ENCODE measurements at places on chromosomes 3 and 15. TPM values are rescaled to one million over a fixed set of nuclear protein-coding genes. Genes with fewer than 3 reads are reported as not detected.
A peak's percentile ranks its signal among the peaks of the same experiment; 100 is the strongest.

DNA sequence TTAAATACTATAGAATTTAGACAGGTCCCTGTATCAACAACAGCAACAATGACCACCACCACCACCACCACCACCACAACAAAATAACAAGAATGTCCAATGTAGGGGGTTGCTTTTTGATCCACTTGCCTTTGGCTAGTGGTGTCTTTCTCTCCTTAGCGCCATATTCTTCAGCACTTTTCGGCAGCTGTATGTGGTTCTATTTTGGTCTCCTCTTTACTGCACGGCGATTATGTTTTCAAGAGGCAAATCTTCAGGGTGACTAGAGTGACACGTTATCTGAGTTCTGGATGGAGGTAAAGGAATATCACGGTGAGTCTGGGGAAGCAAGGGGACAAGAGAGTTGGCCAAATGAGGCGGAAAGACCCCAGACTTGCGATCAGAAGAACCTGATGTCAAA lies 56.1 kb downstream of the ST6GAL1 start:
- no peaks in the 10 kb centered on the region for H3K4me1 ChIP-seq
- H3K36me3 ChIP-seq: no peaks in the 10 kb centered on the region
- H3K4me3 ChIP-seq: no peak overlapping the region
- DNase-seq: no peak
- H3K27me3 ChIP-seq: no peaks in the 10 kb centered on the region

DNA sequence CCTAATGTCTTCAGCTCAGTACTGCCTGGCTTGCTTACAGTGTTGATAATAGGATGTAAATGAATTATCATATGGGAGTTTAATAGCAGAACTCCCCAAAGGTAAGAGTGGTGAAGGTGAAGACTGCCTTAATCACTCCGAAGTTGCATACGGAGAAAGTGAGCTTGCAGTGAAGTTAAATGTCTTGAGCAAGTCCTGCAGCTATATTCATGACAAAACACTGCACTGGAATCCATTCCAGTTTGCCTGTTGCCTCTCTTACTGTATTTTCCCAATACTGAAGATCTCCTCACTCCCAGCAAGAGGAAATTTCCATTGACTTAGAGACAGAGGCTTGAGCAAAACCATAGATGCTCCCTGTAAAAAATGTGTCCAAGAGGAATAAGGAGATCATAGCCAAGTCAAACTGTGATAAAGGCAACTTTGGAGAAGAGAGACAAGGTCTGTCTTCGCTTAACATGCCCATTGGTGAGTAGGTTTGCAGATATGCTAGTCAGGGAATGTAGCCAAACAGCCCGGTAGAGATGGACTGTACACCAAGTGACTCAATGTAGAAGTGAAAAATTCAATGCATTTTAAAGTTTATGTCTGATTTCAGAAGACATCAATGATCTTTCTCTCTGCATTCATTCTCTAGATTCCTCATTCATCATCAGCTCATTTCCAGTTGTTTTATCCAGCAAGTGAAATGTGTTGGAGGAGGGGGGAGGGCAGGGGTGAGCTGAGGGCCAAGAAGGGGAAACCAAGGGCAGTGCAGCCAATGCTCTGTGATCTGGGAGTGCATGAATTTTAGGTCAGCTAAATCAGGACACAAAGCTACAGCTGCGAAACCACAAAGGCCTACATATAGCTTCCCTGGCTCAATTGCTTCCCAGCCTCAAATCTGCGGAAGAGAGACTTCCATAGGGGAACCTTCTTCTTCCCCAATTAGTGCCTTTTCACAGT lies 667.1 kb upstream of the NR2F2 start:
- no peaks in the 10 kb centered on the region for H3K36me3 ChIP-seq
- H3K27me3 ChIP-seq: no peaks in the 10 kb centered on the region
- no peaks in the 10 kb centered on the region for H3K4me1 ChIP-seq
- no peak for DNase-seq
- no peak overlapping the region for H3K4me3 ChIP-seq
- peak overlapping the region; percentile 16 for H3K27ac ChIP-seq

- H3K27ac ChIP-seq: no peak overlapping the region
- H3K4me1 ChIP-seq: no peaks in the 10 kb centered on the region
- no peak overlapping the region for H3K4me3 ChIP-seq
Measured at GRCh38 chr3:78605178-78605577, 1162.6 kb downstream of the ROBO1 start.

- no peaks in the 10 kb centered on the region for H3K4me1 ChIP-seq
- no peak overlapping the region for H3K27ac ChIP-seq
- no peak for DNase-seq
- H3K4me3 ChIP-seq: no peak overlapping the region
- no peaks in the 10 kb centered on the region for H3K36me3 ChIP-seq
- no peaks in the 10 kb centered on the region for H3K27me3 ChIP-seq
Measured at GRCh38 chr3:156271995-156272719, 151.8 kb downstream of the KCNAB1 start.

GRCh38 chr15:28116521-28117431 lies 17.7 kb upstream of the OCA2 start:
- no peaks in the 10 kb centered on the region for H3K27me3 ChIP-seq
- H3K4me3 ChIP-seq: no peak overlapping the region
- no peak overlapping the region for H3K27ac ChIP-seq
- peaks cover 4% of the 10 kb centered on the region for H3K36me3 ChIP-seq
- no peaks in the 10 kb centered on the region for H3K4me1 ChIP-seq

DNA sequence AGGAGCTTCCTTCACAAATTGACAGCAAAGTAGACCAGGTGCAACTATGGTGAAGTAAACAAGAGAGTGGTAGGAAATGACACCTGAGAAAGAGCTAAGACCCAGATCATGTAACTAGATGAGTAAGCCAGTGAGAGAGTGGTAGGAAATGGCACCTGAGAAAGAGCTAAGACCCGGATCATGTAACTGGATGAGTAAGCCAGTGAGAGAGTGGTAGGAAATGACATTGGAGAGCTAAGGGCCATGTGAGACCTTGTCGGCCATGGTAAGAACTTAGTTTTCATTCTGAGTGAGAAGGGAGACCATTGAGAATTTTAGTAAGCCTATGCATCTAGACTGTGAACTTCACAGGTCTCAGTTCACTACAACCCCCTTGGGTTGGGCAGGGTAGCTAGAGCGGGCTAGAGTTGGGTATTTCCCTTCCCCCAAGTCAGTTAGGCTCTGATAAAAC lies 5.4 kb upstream of the SENP7 start:
- H3K4me1 ChIP-seq: no peaks in the 10 kb centered on the region
- no peaks in the 10 kb centered on the region for H3K27me3 ChIP-seq
- no peak overlapping the region for H3K27ac ChIP-seq
- no peak overlapping the region for H3K4me3 ChIP-seq
- DNase-seq: no peak

- H3K27ac ChIP-seq: no peak overlapping the region
- no peak overlapping the region for H3K4me3 ChIP-seq
- no peak for DNase-seq
- H3K4me1 ChIP-seq: peaks cover 5% of the 10 kb centered on the region
- H3K36me3 ChIP-seq: no peaks in the 10 kb centered on the region
Measured at GRCh38 chr3:124856677-124857076, 30.5 kb downstream of the ITGB5 start.

DNA sequence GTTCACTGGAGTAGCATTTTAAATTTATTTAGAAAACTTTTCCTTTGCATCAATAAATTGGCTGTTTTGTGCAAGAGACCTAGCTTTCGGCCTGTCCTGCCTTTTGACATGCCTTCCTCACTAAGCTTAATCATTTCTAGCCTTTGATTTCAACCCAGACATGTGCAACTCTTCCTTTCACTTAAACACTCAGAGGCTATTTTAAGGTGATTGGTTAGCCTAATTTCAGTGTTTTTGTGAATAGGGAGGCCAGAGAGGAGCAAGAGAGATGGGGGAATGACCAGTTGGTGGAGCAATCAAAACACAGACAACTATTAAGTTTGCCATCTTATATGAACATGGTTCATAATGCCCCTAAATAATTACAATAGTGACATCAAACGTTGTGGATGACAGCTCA lies 333.4 kb downstream of the SLC9A9 start:
- no peaks in the 10 kb centered on the region for H3K36me3 ChIP-seq
- no peak overlapping the region for H3K27ac ChIP-seq
- no peaks in the 10 kb centered on the region for H3K4me1 ChIP-seq
- H3K27me3 ChIP-seq: no peaks in the 10 kb centered on the region
- no peak overlapping the region for H3K4me3 ChIP-seq
- no peak for DNase-seq

DNA sequence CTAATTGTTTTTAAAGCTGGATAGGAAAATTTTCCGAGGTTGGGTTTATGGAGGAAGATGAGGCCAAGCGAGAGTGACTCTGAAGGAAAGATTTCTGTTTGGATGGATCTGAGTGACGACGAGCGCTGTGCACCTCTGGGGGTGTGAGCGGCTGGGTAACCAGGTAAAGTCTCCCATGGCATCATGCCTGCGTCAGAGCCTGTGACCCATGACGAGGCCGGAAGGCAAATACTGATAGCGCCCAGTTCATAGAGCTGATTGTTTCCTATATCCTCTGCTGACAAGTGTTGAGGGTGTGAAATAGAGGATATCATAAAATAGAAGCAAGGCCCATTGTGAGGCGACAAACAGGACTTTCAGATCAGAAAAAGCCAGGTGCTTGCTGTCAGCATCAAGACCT lies 33.7 kb upstream of the MAGEF1 start:
- H3K4me1 ChIP-seq: no peaks in the 10 kb centered on the region
- no peak overlapping the region for H3K27ac ChIP-seq
- no peaks in the 10 kb centered on the region for H3K36me3 ChIP-seq
- no peaks in the 10 kb centered on the region for H3K27me3 ChIP-seq
- peak; percentile 15 for DNase-seq

DNA sequence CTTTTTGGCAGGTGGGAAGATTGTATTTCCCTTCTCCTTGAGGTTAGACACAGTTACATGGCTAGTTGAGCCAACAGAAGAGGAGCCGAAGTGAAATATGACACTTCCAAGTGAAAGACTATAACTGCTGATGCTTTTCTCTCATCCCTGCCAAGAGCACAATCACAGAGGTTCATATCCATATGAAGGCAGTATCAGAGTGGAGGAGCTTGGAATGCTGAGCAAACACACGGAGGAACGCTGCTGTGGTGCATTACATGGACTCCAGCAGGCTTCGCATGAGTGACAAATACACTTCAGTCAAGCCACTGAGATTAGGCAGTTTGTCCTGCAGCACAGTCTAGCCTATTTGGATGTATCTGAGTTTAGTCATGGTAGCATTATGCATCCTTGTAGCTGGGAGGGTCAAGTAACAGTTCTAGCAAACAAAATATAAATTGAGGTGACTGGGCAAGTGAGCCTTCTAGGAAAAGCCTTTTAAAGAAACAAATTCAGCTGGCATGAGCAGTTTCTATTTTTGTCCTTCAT lies 5.4 kb downstream of the IQCF6 start:
- no peak for DNase-seq
- no peaks in the 10 kb centered on the region for H3K4me1 ChIP-seq
- no peaks in the 10 kb centered on the region for H3K36me3 ChIP-seq
- no peak overlapping the region for H3K27ac ChIP-seq
- no peak overlapping the region for H3K4me3 ChIP-seq
- H3K27me3 ChIP-seq: no peaks in the 10 kb centered on the region

- no peak overlapping the region for H3K27ac ChIP-seq
- H3K4me1 ChIP-seq: no peaks in the 10 kb centered on the region
- H3K4me3 ChIP-seq: no peak overlapping the region
- no peaks in the 10 kb centered on the region for H3K36me3 ChIP-seq
Measured at GRCh38 chr15:38688761-38689160, 124.1 kb upstream of the RASGRP1 start.

GRCh38 chr3:143897576-143898295 lies 49.5 kb upstream of the SLC9A9 start:
- no peak for DNase-seq
- no peaks in the 10 kb centered on the region for H3K36me3 ChIP-seq
- no peaks in the 10 kb centered on the region for H3K27me3 ChIP-seq
- H3K4me3 ChIP-seq: no peak overlapping the region
- no peaks in the 10 kb centered on the region for H3K4me1 ChIP-seq

GRCh38 chr3:111717601-111718000 lies 122.5 kb upstream of the ZBED2 start:
- no peaks in the 10 kb centered on the region for H3K36me3 ChIP-seq
- no peak overlapping the region for H3K4me3 ChIP-seq
- no peaks in the 10 kb centered on the region for H3K4me1 ChIP-seq
- no peaks in the 10 kb centered on the region for H3K27me3 ChIP-seq
- DNase-seq: peak; percentile 75

DNA sequence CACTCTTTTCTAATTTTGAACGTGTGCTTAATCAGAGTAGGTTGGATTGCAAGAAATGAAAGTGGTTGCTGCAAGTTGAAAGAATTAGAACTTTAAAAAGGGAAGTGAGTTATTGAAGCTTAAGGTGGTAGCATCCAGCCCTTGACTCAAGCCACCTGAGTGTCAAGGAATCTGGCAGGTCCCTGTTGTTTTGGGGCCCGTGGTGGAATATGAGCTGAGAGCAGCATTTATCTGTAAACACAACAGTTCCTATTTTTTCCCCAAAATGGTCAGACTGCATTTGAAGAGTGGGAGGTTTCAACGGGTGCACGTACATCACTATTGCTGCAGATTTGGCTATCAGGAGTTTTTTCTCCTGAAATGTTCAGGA lies 1.7 kb downstream of the ITPR1 start:
- H3K4me1 ChIP-seq: no peaks in the 10 kb centered on the region
- no peaks in the 10 kb centered on the region for H3K36me3 ChIP-seq
- peak overlapping the region; percentile 86 for H3K4me3 ChIP-seq
- H3K27me3 ChIP-seq: no peaks in the 10 kb centered on the region
- no peak for DNase-seq

DNA sequence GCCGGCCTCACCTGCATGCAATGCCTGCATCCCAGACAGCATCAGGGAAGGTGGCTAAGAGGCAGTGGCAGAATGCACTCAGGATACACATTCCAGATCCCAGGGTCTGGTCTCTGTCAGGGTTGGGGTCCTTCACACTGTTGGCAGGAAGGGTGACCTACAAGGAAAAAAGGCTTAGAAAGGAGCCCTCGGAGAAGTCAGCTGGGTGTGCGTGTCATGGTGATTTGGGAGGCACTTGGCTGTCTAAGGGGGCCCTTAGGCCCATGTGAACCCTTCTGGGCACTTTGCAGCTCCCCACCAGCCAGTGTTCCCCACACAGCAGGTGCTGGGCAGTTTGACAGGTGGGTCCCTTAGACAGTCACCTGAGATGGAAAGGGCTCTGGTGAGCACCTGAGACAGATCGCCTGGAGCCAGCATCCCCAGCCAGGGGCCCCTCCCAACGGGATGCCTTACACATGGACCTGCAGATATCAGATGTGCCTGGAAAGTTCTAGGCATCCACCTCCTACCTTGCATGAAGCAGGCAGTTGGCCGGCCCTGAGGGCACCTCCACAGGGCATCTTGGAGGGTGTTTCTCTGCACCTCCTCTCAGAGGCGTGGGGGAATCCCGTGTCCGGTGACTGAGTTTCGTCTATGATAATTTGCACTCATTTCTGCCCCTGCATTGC lies 131.6 kb downstream of the LRRK1 start:
- no peaks in the 10 kb centered on the region for H3K4me1 ChIP-seq
- DNase-seq: no peak
- no peaks in the 10 kb centered on the region for H3K36me3 ChIP-seq
- H3K27ac ChIP-seq: no peak overlapping the region
- no peak overlapping the region for H3K4me3 ChIP-seq
- H3K27me3 ChIP-seq: no peaks in the 10 kb centered on the region

- no peaks in the 10 kb centered on the region for H3K36me3 ChIP-seq
- no peak for DNase-seq
- H3K4me3 ChIP-seq: no peak overlapping the region
Measured at GRCh38 chr3:155244216-155244615, 49.3 kb downstream of the STRIT1 start.

- no peaks in the 10 kb centered on the region for H3K27me3 ChIP-seq
- no peak for DNase-seq
Measured at GRCh38 chr15:34616613-34617012, 33.2 kb upstream of the GOLGA8B start.

The DNAH1 gene
- total RNA-seq: 11.5 TPM

The EFCAB12 gene
- 1.3 TPM for total RNA-seq

The C2CD4A gene
- total RNA-seq: 0.66 TPM

The NANOGP8 gene
- 1.3 TPM for total RNA-seq

The CRTC3 gene
- total RNA-seq: 29.4 TPM

The SI gene
- total RNA-seq: not detected

The CDCP1 gene
- 1.9 TPM for total RNA-seq

The LMOD3 gene
- not detected for total RNA-seq

The ZMYND10 gene
- 1.9 TPM for total RNA-seq

The SHC4 gene
- 0.16 TPM for total RNA-seq

Measured in breast epithelium (tissue), 4 donors.